ENCODE measurements at places on chromosomes 12 and 14.
A peak's percentile ranks its signal among the peaks of the same experiment; 100 is the strongest.

DNA sequence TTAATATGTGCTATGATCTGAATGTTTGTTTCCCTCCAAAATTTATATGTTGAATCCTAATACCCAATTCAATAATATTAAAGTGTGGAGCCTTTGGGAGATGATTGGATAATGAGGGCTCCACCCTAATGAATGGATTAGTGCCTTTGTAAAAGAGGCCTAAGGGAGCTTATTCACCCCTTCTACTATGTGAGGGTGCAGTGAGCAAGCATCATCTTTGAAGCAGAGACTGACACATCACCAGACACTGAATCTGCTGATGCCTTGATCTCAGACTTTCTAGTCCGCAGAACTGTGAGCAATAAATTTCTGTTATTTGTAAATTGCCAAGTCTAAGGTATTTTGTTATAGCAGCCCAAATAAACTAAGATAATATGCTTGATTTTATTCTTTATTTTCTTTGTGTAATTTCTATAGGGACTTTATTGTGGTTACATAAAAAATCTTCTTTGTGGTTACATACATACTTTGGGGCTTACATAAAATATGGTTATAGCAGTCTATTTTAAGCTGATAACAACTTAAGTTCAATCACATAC is 131.1 kb upstream of the SLC38A2 start:
- no peak for DNase-seq

GRCh38 chr12:50185301-50185895 is 18.2 kb upstream of the CERS5 start:
- DNase-seq = no peak

DNA sequence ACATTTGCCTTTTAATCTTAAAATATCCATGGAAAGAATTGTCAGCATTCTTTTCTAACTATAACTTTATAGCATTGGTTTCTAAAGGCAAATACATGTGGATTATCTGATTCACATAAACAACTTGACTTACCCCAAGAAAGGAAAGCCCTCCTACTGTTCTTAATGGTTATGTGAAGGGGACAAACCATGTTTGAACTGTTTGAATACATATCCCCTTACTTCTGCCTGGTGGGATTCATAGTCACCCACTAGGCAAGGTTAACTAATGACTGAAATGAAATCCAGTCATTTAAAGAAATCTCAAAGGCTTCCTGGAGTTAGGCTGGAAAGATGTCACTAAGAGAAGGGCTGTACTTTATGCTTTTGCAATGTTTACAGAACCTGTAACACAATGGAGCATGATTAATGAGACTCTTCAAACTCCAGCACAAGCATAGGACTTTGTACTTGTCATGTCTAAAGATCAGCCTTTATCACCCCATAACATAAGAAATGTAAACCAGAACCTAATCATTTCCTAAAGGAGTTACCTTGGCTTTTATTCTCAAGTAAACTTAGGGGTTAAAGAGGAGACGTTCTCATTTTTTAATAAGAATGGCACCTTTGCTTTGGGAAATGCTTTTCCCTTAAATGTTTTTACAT is 10.2 kb upstream of the FLRT2 start:
- no peak for DNase-seq

DNA sequence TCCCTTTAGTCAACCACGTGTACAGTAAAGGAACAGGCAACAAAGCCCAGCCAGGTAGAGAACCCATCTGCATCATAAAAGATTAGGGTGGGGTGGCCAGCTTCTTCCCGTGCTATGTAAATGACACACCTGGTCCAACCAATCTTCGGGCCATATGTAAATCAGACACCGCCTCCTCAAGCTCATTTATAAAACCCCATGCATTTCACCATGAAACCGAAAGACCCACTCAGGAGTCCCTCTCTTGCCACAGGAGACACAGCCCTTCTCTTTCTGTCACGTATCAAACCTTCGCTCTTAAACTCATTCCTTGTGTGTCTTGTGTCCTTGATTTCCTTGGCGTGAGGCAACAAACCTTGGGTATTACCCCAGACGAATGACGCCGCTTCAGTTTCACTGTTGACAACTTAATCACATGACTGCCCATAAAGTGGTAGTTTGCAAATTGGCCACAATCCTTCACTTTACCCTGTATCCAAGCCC is 59.8 kb upstream of the TBPL2 start:
- no peak for DNase-seq

DNA sequence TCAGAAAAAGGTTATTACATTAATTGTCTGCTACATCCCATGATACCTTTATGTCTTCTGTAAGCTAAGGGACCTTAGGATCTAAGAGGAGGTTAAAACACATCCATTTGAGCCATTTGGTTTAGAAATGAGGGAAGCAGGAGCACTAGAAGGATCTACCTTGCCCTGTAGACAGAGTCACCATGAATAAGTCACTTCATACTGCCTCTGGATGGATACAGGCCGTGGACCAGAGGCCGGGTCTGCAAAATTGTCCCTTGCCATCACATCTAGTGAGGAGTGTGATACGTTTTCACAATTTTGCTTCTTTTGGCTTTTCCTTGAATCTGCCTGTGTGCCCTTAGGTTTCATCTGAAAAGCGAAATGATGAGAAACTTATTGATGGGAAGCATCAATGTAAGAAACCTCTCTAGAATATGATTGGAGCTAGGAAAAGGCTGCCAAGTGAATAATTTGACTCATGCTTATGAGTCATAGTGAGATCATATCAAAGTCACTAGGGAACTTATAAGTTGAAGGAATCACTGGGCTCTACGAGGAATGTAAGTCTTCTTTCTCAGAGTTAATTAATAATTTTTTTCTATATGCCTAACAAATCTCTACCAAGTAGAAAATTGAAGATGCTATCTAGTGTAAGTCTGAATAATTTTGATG is 10.8 kb downstream of the GLRX5 start:
- DNase-seq = no peak

DNA sequence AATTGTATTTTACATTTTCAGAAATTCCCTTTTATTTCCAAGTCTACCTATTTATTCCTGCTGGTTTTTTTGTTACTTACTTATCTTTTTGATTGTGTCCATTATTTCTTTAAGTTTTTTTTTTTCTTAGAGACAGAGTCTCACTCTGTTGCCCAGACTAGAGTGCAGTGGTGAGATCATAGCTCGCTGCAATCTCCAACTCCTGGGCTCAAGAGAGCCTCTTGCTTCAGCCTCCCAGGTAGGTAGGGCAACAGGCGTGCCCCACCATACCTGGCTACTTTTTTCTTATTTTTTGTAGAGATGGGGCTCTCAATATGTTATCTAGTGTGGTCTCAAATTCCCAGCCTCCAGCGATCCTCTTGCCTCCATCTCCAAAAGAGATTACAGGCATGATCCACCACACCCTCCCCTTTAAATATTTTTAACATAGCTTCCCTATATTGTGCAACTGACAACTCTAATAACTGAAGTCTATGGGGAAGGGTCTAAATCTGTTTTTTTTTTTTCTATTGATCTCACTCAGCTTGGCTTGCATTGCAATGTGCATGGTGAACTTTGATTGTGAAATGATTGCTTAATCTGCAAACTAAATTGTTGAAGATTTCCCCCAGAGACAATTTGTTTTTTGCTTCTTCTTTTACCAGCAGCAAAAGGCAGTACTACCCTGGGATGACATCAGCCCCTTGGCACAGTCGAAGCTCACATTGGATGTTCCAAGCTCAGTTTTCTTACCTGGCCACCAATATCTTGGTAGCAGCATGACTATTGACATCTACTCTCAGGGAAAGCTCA is 25.7 kb upstream of the COCH start:
- DNase-seq = no peak

- peak; percentile 78 for DNase-seq
Observed at GRCh38 chr12:49055978-49056754, 4.4 kb downstream of the KMT2D start.

GRCh38 chr12:76962099-76962498 is 83.3 kb upstream of the CSRP2 start:
- no peak for DNase-seq

Data from CD4-positive, alpha-beta T cell treated with Interleukin-21 for 1 hour (primary cell).